Omental fat pad (tissue), 4 donors: ENCODE measurements at places on chromosomes 12 and 14. TPM values are rescaled to one million over a fixed set of nuclear protein-coding genes. Genes with fewer than 3 reads are reported as not detected.

GRCh38 chr12:54053003-54053750 lies 458 bp upstream of the HOXC4 start:
- no peak for DNase-seq

DNA sequence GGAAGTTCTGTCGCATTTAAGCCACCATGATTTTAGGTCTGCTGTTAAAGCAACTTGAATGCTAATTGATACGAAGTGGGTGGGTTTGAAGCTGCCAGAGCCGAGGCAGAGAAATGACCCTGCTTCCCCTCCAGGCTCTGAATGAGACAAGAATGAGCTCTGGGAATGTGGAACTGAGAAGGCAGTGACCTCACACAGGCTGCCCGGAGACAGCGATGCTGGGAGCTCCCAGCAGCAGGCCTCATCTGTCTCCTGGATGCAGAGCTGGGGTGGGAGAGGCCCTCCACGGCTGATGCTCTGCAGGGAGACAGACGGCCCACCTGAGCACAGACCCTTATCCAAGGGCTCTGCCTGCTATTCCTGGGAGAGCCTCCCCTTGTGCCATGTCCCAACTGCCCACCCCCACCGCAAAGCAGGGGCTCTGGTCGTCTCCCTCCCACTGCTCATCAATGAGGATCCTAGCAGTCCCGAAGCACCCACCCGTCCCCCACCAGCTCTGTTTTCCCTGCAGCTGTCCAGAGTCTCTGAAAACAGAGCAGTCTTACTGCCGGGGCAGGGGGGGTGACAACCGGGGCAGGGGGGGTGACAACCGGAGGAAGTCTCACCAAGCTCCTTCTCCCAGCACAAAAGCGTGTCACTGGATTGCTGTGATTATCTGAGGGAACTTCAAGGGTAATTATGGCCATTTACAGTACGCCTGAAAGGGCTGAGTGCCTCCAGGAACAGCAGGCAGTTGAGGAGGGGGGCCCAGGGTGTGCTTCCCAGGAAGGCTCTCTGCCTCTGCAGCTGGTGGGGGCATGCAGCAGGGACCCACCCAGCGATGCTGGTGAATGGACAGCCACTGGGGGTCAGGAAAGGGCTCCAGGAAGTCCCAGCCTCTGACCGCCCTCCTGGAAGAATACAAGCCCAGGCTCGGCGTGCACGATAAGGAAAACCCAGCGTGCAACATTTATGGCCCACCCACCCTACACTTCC lies 67.8 kb downstream of the CHGA start:
- no peak for DNase-seq

DNA sequence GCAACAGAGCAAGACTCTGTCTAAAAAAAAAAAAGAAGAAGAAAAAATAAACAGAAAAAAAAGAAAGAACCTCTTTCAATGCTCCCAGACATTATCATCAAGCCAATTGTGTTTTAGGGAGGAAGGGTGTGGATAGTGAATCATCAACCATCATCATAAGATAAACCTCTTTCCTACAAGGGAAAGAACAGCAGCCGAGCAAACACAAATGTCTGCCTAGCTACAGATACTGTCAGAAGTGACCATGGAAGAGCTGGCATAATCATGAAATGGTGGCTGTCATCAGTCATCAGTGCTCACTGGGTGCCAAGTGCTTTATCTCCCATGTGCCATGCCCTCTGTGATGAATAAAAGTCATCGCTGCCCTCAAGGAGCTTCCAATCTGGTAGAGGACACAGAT lies 46.6 kb downstream of the SLC17A8 start:
- DNase-seq, result no peak

DNA sequence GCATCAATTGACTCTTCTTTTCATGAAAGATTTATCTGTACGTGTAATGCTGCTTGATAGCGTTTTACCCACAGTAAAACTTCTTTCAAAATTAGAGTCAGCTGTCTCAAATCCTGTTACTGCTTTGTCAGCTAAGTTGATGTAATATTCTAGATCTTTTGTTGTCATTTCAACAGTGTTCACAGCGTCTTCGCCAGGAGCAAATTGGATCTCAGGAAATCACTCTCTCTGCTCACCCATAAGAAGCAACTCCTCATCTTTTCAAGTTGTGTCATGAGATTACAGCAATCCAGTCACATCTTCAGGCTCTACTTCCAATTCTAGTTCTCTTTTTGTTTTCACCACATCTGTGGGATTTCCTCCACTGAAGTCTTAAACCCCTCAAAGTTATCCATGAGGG lies 9.5 kb downstream of the PCNX1 start:
- no peak for DNase-seq

The HCAR2 gene
- total RNA-seq, result 14.0 TPM

The TTC5 gene
- total RNA-seq, result 7.6 TPM

The TMTC1 gene
- 169 TPM for total RNA-seq
